RWPE2 (cell line): ENCODE measurements at places on chromosomes 16 and 17.

DNA sequence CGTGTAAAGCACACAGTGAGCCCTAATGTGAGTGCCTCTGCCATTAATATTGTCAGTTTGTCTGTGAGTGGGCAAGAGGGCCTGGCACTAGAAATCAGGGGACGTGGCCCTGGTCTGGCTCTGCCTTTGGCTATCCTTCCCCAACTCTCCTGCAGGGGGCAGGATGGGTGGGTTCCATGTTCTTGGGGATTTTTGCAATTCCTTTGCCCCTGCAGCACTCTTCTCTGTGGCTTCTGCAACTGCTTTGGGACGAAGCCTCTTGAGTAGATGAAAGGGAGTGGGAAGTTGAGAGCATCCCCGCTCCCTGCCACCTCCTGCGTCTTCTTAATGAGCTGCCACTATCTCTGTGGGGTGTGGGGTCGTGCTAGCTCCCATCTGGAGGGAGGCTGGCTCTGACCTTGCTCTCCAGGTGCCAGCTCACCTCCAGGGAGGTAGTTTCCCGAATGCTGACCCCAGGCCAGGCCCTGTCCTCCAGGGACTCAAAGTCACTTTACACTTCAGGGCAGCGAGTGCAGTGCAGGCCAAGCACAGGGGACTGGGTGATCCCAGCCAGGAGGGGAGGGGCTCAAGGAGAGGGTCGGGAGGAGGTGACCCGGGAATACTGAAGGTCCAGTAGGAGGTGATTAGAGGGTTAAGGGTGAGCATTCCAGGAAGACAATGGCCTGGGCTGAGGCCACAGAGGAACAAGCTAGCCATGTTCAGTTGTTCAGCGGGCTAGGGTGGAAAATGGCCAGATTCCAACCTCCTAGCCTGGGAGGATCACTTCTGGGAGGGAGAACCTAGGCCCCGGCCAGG, 121.0 kb upstream of the NLRP1 start:
- no peak for DNase-seq

GRCh38 chr17:29344201-29344856, 45.8 kb upstream of the TAOK1 start:
- DNase-seq: no peak

GRCh38 chr17:80455784-80456183, 20.6 kb downstream of the NPTX1 start:
- no peak for DNase-seq

GRCh38 chr17:30547778-30548573, 70.8 kb downstream of the GOSR1 start:
- DNase-seq: no peak

DNA sequence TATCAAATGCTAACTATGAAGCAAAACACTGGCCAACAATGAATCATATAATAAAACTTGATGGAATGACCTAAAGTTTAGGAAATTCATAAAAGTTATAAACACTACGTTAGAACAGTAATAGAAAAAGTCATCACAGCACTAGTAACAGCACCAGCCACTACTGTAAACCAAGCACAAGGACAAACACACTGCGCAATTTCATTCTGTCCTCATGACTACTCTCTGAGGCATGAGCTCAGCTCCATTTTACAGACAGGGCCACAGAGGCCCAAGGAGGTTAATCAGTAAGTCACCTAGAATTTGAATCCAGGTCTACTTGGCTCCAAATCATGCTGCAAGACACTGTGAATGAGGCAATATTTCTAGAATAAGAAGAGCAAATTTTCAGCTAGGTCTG, 13.4 kb downstream of the EMC8 start:
- DNase-seq: no peak

DNA sequence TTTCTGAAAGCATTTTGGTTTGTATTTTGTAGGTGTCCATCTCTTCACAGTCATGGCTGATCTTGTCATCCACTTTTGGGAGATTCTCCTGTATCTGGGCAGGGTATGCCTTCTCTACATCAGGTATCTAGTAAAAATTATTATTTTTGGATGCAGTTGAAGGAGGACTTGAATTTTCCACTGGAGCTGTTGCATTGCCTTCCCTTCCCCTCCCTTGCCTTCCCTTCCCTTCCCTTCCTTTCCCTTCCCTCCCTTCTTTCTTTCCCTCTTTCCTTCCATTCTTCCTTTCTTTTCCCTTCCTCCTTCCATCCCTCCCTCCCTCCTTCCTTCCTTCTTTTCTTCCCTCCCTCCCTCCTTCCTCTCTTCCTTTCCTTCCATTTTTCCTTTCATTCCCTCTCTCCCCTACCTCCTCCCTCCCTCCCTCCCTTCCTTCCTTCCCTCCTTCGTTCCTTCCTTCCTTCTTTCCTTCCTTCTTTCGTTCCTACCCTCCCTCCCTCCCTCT, 33.8 kb upstream of the CPHXL start:
- no peak for DNase-seq
